GM23338 (cell line): ENCODE measurements at places on chromosomes 11 and 22.
A peak's percentile ranks its signal among the peaks of the same experiment; 100 is the strongest.

GRCh38 chr22:19641983-19642451 is 72.3 kb upstream of the SEPTIN5 start:
- DNase-seq = no peak

DNA sequence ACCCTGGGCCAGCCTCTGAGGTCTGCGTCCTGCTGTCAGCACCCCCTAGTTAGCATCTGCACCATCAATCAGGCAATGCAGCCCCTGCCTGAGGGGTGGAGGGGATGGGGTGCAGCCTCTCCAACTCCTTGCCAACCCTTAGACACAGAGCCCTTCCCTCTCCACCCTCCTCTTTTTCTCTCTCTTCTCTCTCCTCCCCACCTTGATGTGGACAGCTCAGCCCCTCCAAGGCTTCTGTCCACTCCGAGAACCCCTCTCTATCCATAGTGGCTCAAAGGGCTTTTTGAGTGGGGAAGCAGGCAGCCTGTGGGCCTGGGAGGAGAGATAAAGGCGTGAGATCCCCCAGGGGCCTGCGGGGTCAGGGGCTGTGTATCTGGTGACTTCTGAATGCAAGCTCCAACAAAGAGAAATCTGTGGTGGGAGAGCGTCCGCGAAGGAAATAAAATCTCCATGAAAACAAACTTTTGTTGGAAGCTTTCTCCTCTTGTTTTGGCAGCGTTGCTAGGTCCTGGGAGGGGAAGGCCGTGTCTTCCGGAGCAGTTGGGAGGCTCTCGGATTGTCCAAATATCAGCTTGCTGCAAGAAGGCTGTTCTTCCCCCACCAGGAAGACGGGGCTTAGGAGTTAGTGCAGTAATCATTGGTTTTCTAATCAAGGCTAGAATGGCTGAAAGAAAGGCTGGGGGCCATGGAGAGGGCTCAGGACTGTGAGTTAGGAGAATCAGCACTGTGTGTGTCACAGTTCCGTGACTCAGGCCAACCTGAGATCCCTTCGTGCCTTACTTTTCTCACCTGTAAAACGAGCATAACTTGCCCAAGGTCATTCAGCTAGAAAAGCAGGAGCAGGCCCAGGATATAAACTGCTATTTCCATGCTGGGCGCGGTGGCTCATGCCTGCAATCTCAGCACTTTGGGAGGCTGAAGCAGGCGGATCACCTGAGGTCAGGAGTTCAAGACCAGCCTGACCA is 50.3 kb downstream of the PKNOX2 start:
- no peak for DNase-seq

DNA sequence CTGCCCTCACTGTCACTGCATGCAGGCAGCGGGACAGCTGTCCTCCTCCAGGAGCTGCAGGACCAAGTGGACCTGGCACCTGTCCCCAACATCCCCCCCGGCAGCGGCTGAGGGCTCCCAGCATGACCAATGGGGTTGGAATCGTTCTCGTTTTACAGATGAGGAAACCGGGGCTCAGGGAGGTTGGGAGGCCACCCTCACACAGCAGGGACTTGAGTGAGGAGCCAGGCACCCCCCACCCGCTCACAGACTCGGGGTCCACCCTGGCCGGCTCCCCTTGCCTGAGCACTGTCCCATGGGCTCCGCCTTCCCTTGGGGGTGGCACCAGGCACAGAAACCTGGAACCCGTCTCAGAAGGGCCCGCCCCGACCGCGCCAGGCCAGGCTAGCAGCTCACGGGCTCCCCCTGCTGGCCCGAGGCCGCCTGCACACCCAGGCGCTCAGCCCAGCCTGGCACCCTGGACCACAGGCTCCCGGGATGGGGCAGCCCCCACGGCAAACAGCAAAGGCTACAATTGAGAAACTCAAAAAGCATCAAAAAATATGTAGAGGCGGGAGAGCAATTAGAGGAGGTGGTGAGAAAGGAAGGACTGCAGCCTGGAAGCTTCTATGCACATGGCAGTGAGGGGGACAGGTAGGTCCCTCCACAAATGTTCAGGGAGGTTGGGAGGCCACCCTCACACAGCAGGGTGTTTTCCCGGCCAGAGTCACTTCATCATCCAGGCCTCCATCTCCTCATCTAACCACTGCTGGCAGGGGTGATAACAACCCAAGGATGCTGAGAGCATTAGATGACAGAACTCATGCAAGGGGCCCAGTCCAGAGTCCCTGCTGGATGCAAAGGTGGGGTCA is 12.8 kb downstream of the MACROD1 start:
- peak; percentile 72 for DNase-seq

DNA sequence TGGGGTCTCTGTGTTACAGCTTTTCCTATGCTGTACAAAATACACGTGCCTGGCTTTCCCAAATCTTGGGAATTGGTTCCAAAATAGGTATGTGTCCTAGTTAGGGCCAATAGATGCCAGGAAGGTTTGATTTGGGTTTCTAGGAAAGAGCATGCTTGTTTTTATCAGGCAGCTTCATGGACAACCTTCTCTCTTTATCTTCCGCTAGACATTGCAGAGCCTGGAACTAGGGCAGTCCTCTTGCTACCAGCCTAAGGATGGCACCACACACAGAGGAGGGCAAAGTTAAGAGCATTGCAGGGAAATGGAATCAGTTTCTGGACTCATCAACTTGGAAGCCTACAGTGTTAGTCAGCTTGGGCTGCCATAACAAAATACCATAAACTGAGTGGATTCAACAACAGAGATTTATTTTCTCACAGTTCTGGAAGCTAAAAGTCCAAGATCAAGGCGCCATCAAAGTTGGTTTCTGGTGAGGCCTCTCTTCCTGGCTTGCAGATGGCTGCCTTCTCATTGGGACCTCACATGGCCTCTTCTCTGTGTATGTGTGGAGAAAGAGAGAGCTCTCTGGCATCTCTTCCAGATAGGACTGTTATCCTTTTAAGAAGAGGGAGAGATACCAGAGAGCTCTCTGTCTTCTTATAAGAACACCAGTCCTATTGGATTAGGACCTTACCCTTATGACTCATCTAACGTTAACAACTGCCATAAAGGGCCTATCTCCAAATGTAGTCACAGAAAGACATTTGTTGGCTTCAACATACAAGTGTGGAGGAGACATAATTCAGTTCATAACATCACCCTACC is 27.3 kb upstream of the CREB3L1 start:
- no peak for DNase-seq

DNA sequence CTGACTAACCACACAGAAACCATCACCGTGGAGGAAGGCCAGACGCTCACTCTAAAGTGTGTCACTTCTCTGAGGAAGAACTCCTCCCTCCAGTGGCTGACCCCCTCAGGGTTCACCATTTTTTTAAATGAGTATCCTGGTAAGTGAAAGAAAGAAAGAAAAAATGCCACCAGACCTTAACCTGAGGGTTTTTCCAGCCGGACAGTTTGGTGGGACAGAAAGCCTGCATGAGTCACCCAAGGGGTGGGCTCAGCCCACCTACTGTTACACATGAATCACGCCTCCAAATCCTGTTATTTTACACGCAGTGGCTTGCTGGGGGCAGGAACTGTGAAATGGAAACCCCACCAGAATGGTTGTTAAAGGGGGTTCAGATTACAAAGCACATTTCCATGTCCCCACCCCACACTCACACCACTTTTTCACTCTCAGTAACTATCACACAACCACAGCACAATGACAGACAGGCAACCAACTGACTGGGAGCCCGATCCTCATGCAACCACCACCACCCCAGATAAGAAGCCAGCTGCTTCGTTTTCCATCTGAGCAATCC is 11.9 kb downstream of the CRTAM start:
- DNase-seq = peak; percentile 24

GRCh38 chr11:6778518-6778917 is 4.3 kb upstream of the OR2AG1 start:
- DNase-seq = no peak

DNA sequence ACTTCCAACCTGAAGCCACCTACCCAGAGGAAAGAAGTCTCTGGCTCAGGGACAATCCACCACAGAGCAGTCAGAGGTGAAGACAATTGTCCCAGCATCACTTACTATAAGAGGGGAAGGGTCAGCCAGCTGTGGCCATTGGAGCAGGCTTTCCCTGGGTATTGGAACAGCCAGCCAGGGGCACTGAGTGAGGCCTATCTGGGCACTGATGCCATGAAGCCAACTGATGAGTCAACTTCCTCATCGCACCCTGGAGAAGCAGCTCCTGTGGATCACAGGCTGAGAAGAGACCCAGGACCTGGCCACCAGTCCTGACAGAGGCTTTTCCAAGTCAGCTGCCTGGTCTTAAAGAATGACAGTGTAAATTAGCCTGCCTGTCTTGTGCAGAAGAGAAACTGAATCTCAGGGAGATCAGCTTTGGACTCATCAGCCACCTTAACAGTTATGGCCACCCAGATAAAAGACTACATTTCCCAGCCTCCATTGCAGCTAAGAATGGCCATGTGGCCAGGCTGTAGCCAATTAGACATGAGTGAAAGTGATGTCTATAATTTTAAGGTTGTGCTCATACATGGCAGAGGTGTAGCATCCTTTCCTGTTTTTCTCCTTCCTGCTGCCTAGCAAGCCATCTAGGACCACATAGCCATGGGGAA is 19.0 kb downstream of the CHST1 start:
- DNase-seq = peak; percentile 57

DNA sequence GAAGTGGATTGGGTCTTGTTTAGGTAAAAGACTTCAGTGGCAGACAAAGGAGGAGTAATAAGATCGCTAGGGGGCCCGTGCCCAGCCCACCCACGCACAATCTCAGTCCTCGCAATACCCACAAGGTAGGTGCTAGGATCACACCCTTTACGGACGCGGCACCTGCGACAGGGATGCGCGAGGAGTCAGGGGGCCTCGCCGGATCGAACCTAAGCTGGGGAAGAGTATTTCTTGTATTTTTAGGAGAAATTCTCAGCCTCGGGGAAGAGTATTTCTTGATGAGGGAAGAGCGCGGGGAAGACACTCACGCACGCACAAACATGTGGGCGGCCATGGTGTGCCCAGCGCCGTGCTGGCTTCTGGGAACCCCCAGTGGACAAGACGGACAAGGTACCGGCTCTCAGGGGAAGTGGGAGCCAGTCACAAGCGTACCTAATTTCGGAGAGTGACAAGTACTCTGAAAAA is 745 bp upstream of the FAM118A start:
- peak; percentile 37 for DNase-seq

- peak; percentile 85 for DNase-seq
Observed at GRCh38 chr11:131025020-131025419, 108.7 kb upstream of the SNX19 start.
